Fibroblast of villous mesenchyme (primary cell): ENCODE measurements at places on chromosomes 13 and 19.

- DNase-seq: no peak
Measured at GRCh38 chr13:30373727-30374126, 48.6 kb upstream of the UBE2L5 start.

- no peak for DNase-seq
Measured at GRCh38 chr19:6394831-6395230, 1.9 kb upstream of the GTF2F1 start.

- DNase-seq: no peak
Measured at GRCh38 chr19:11421371-11422098, 2.4 kb upstream of the RGL3 start.

DNA sequence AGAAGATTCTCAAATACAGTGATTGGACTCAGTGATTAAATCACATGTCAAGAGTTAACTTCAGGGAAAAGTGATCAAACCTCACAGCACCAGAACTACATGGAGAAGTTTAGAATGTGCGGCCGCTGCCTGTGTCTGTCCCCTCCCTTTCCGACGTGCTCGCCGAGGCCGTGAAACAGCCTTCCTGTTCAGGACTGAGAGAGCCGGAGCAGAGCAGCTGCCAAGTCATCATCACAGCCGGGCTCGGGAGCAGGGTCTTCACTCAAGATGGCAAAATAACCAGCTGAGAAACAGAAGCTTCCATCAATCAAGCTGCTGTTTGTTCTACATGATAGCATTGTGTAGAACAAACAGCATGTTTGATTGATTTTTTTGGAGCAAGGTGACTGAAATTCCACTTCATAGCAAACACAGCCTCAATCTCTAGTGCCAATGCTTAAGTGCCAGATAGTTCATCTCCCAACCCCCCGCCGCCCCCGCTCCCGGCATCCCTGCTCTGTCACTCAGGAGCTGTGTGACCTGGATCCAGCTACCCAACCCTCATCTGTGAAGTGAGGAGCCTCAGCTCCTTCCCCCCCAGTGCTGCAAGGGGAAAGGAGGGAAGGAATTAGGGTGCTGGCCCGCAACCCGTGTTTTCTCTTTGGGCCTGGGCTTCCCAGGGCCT, 70.6 kb downstream of the HSPH1 start:
- no peak for DNase-seq

DNA sequence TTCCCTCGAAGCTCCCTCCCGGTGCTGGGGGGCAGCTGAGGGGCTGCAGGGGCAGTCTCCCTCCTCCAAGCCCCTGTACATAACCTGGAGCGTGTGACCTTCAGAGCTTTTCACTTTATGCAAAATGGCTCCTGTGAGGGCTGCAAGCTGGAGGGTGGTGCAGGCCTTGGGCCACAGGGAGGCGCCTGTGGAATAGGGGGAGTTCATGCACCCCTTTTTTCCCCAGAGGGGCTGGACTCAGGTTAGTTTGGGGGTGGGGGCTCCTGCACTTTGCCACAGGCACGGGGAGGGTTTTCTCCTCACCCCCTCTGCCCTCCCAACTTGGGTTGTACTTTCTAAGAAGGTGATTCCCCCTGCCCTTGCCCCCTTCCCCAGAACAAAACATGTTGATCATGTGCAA, 6.6 kb upstream of the PRR19 start:
- DNase-seq: no peak

DNA sequence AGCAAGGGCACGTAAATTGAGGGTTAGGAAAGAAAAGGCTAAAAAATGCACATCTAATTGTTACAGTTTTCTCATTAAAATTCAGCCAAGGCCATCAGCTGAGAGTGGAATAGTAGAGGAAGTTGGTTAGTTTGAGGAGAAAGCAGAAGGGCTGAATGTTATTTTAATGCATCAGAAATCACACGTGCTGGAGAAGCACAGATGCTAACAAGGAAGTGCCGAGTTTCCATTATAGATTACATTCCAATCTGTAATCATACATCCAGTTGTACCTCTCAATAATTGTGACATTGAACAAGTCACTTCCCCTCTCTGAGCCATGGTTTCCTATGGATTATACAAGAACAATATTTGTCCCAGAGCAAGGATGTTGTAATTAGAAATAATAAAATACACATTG, 25.1 kb downstream of the FPR3 start:
- DNase-seq: no peak

DNA sequence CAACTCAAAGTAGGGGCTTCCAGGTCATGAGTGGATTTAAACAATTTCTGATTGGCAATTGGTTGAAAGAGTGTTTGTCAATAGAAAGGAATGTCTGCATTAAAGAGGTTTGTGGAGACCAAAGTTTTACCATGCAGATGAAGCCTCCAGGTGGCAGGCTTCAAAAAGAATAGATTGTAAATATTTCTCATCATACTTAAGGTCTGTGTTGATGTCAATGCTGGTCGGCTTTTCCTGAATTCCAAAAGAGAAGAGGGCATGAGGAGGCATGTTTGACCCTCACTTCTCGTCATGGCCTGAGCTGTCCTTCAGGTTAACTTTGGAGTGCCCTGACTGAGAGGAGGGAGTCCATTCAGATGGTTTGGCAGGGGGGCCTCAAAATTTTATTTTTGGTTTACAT, 125.4 kb upstream of the RFC3 start:
- DNase-seq: no peak

GRCh38 chr19:35704218-35704617, at the start of gene ZBTB32:
Gene ZBTB32 (plus strand): TSS chr19:35704558. CDS start chr19:35714627, 10,069 bp downstream.
- DNase-seq: peak; percentile 76
